ENCODE measurements at places on chromosomes 2 and 18.

DNA sequence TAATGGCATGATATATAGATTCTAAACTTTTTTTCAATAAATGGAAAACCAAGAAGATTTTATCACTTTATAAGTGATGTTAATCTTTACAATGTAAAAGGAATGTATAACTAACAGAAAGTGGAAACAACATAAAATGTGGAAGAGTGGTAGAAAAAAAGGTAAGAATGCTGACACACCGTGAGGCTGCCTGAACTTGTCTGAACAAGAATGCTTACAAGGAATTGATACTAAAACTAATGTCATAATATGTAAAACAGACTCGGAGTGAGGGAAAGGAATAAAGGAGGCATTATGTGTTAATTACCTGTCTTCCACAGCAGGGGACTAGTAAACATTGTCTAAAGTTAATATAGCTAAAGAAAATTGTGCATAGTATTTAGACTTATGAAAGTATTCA is 958.8 kb upstream of the TMEFF2 start:
- no peak for DNase-seq

GRCh38 chr2:83874066-83874465 is 585.0 kb downstream of the SUCLG1 start:
- no peak for DNase-seq

DNA sequence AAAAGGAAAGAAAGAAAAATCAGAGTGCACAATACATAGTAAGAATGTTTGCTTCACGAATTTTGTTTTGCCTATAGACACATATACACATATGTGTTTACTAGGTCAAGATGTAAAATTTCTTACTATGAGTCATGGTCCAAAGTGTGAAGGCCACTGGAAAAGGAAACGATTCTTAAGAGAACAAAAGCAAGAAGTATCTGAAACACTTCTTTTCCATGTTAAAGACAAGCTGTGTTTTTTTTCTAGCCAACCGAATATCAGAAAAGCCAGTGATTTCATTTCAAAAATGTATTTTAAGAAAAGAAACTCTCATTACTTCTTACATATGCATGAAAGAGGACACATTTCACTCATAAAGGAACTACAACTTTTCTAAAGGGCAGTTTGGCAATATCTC is 24.9 kb downstream of the PECR start:
- DNase-seq: no peak

DNA sequence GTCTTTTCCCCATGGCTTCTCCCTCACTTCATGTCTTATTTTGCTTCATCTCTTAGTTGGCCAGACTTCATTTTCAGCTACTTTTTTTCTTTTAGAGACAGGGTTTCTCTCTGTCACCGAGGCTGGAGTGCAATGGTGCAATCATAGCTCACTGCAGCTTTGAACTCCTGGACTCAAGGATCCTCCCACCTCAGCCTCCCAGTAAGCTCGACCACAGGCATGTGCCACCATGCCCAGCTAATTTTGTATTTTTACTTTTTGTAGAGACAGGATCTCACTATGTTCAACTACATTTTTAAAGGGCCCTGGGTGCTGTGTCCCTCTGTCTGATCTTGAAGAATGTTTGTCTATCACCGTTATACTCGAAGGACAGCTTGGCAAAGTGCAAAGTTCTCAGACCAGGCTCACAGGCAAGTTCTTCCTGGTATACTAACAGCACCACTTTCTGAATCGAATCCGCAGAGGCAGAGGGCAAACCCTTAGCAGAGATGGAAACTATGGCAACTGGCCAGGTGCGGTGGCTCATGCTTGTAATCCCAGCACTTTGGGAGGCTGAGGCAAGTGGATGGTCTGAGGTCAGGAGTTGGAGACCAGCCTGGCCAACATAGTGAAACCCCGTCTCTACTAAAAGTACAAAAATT is 60.9 kb downstream of the SOWAHC start:
- DNase-seq: no peak

GRCh38 chr2:177143444-177143843 is 69.2 kb upstream of the HNRNPA3 start:
- no peak for DNase-seq

- peak; percentile 10 for DNase-seq
Observed at GRCh38 chr18:38751211-38751610, 1185.6 kb upstream of the CELF4 start.

DNA sequence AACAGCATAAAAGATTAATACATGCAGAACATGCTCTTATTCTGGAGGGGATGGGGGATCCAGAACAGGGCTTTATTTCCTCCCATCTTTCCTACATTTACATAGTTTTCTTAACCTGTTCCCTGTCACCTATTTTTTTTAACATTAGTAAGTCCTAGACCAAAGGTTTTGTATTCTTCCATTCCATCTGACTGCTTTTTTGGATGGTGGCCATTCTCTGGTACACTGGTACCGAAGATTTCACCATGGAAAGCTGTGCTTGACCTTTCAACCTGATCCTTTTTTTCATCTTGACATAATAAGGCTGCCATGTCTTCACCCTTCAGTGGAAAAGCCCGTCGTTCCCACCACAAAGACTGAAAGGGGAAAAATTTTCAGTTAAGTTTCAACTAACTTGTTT is 20.4 kb downstream of the RPE start:
- no peak for DNase-seq

GRCh38 chr2:26562811-26563645 is 78.1 kb downstream of the CIB4 start:
- DNase-seq: no peak

DNA sequence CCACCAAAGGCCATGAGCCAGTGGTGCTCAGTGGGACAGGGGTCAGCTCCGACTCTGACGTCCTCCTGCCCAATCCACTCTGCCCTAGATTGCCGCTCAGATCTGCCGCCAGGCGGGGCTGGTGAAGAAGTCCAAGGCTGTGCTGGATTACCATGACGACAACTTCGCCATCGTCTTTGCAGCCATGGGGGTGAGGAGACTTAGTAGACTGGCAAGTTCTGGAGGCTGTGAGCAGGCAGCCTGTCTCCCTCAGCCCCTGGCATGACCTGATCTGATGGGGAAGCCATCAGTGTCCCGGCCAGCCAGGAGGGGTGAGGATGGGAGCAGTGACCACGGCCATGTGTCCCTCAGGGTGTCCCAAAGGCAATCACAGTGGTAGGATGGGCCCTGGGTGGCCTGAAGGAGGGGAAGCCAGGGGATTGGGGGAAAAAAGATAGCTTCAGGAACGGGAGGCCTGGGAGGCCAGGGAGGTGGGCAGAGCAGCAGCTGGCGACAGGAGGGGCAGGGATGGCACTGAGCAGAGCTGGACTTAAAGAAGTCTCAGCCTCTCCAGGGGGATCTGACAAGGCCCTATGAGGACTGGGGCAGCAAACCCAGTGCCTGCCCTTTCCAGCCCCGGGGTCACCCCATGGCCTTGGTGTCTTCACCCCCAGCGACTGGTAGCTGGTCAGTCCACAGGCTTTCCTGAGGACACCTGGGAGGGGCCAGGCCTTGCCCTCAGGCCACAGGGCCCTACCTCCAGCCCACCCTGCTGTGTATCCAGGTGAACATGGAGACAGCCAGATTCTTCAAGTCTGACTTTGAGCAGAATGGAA is 17.4 kb upstream of the ANKRD53 start:
- no peak for DNase-seq

DNA sequence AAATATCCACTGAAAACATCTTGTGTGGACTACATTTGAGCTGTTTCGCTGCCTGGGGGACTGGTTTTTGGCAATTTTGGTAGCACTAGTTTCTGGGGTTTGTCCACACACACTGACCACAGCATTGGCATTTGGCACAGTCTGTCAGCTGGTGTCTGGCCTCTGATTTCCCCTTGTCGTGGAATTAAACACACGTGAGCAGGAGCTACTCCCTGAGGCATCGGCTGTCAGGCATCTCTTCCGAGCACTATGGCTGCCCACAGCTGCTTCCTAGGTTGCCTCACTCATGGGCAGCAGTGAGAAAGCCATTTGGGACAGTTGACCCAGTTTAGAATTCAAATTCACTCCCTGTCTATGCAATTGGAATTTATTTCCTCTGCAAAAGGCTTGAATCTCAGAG is 46.8 kb upstream of the FZD5 start:
- DNase-seq: no peak

GRCh38 chr18:63302636-63303405 is 16.7 kb downstream of the BCL2 start:
- DNase-seq: no peak

Data from activated CD4-positive, alpha-beta T cell treated with anti-CD3 and anti-CD28 coated beads, Interleukin-2, Interleukin-6, amounts not matched to agents 100 ng/mL and 50 ng/mL, durations not matched to agents 16 hours and 8 hours (primary cell).